ENCODE measurements at places on chromosomes 3 and 15.

GRCh38 chr15:88179562-88179961 lies 77.0 kb downstream of the NTRK3 start:
- DNase-seq, result no peak

DNA sequence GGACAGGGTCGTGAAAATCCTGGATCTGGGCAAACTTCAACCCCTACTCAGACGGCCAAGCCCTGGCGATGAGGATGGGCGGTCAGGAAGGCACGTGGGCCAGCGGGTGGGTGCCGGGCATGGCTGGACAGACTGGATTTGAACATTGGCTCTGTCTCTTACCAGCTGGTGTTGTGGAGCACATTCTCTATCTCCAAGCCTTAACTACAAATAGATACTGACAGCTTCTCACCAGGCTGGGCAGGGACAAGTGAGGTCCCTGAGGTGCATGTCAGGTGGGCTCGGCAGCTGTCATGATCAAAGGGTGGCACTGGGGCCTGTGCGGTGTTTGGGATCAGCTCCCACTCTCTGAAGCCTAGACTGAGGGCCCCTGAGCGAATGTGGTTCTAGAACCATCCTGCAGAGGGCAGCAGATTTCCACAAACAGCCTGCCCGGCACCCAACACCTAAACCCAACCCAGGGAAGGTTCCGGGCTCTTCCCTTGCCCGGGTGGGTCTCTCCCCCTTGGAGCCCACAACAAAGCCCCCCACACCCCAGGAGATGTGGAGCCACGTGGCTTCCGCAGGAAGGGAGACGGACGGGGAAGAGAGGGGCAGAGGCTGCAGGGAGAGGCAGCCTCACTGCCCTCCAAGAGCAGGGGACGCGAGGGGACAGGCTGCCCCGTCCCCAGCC lies 58.4 kb downstream of the RGMA start:
- peak; percentile 80 for DNase-seq

DNA sequence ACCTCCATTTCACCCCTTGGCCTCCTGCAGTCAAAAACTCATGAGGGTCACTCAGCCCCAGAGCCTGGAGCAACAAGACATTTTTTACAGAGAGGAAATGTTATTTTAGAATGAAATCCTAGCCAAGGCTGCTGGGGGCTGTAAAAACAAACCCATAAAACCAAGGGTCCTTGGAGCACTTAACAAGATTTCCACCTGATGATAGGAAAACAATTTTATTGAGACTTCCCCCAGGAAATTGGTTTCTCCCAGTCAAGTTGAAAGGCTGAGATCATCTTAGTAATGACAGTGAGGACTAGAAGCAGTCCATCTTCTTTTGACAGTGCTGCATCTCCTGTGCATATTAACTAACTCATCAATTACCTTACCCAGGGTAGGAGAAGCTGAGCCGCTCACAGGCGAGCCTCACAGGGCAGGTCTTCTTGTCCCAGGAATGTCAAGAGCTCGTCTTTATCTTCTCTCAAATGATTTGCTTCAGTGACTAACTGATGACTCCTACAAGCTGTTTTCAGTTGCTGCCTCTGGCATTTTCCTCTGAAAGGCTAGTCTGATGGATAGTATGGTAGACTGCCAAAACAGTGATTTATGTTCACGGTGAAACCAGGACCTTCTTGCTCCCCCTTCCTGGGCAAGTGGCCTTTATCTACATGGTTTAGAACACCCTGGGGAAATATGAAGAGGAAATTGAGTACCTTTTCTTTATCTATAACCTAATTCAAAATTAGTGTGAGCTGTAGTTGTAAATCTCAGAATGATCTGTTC lies 34.6 kb upstream of the AEN start:
- DNase-seq, result no peak

- DNase-seq, result no peak
These were observed 143.2 kb upstream of the PLXND1 start for GRCh38 chr3:129749692-129750091.

DNA sequence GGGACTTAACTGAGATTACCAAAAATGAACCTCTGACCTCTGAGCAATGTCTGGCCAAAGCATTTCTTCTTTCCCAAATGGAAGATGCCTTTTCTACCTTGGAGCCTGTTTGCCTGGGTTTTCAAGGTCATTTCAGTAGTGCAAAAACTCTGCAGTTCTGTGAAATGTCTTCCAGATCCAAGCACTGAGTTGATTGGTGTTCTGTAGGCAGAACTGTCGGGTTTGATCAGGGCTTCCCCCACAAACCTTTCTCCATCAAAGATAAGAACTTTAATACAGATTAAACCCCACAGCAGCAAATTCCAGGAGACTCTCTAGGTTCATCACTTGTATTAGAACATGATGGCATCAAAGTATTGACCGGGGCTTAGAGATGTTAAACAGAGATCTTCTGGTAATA lies 192.7 kb upstream of the TOPAZ1 start:
- no peak for DNase-seq

DNA sequence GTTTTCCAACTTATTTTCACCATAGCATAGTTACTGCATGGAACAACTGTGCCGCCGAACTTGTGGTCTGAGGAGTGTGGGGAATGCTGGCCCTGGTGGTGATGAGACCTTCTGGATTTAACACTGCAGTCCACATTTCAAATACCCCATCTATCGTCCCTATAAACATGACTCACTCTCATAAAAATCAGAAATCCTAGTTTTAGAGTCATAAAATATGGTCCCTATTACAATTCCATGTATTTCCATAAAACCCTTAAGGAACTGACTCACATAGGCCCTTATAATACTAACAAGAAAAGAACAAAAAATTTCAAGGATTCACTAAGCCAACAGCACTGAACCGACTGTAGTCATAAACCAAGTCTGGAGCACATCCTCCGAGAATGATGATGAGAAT lies 147.2 kb downstream of the FOXP1 start:
- DNase-seq, result no peak

DNA sequence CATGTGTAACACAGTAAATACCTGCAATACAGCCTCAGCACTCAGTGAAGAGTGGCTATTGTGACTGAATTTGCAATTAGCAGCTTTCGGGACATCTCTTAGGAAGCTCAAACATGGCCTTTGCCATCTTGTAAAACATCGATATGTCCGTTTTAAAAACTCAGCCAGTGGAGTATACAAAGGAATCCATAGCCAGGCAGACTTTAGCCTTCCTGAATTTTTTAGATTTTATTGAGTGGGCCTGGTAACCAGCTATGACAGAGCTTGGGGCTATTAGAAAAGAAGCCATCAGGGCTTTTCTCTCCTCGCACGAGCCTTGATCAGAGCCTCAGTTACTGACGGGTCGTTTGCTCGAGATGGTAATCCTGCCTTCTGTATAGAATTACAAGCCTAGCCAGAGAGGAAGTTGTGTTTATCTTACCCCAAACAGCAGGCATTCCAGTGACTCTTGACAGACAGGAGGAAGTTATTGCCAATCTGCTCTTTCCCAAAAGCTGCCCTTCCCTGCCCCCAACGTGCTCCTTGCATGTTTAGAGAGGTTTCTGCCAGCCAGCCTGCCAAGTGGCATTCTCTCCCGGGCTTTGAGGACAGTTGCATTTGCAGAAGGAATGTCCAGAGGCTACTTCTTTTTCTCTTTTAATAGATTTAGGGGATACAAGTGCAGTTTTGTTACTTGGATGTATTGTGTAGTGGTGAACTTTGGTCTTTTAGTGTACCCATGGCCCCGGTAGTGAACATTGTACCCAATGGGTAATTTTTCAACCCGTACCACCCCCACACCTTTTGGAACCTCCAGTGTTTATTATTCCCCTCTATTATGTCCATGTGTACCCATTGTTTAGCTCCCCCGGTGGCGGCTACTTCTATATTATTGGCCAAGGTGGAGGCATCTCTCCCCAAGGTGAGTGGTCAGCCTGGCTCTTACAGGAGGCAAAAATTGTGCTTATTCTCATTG lies 40.6 kb downstream of the ITPR1 start:
- DNase-seq, result no peak

GRCh38 chr3:73435055-73435454 lies 189.7 kb downstream of the PDZRN3 start:
- no peak for DNase-seq

DNA sequence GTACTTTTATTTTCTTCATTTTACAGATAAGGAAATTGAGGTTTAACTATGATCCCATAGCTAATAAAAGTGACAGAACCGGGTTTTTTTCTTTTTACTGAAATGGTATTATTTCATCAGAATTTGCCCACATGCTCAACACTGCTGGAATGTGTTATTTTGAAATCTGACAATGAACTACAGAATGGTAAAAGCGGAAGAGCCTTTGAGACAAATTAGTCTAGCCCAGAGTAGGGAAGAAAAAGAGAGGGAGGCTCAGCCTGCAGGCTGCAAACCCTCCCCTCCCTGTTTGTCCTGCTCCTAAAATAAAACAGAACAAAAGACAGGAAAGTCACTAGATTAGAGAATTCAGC lies 100.3 kb upstream of the LIPC start:
- DNase-seq, result no peak

DNA sequence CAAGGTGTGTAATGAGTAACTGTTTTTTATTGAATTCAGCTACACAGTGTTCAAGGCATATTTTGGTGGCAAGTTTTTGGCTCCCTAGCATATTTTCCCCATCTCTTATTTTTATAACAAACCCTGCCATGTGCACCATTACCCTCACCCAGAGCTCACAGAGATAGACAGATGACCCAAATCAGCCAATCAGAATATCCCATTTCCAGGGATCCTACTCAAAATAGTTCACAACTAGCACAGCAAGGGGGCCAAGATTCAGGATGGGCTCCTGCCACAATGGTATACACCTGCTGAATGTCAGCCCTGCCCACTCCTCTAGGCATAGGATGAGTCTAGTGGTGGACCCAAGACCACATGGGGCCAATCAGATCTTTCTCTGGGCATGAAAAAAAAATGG lies 78.8 kb upstream of the SETMAR start:
- no peak for DNase-seq

GRCh38 chr3:18403061-18403460 lies 22.1 kb downstream of the SATB1 start:
- DNase-seq, result no peak

DNA sequence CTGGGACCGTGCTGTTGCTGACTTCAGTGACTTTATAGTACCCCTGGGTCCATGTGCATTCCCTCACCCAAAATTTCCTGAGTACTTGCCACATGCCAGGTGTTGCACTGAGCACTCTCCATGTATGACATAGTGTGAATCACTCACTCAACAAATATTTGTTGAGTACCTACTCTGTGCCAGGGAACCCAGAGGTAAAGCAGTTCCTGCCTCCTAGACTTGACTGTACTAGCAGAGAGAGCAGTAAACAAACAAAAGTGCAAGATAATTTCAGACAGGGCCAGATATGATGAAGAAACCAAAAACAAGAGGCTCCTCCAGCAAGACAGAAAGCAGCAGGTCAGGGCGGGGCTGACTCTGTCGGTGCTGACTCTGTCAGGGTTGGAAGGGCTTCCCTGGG lies 12.2 kb downstream of the TGM4 start:
- DNase-seq, result no peak

DNA sequence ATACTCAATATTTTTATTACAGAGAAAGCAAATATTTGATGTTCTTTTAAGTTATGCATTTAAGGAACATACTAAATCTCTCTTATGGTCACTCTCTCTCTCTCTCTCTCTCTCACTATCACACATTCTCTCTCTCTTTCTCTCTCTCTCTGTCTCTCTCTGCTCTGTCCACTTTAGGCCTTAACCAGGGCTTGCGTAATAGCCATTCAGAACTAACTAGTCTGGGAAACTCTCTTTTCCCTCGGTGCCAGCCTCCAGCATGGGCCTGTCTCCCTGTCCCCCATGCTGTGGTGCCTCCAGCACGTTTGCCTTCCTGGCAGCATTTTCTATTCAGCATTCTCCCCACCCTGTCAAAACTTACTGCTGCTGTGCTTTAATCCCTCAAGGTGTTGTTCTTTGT lies 389.7 kb downstream of the ROBO1 start:
- no peak for DNase-seq

DNA sequence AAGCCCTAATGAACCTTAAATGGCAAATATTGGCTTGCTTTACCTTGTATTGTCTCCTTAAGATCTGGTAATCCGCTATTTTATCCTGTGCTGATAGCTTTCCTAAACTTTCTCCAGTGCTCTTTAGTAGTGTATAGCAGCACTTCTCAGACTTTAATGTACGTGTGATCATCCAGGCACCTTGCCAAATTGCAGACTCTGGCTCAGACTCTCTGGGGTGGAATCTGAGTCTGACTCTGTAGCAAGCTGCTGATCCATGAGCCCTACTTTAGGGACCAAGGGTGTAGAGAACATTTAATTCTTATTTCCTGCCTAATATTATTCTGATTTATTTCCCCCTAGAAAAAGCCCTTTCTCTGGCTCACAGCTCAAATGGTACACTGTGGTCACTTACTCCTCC lies 518.8 kb upstream of the ZNF385D start:
- no peak for DNase-seq

- DNase-seq, result no peak
These were observed 228.0 kb downstream of the DTWD1 start for GRCh38 chr15:49848807-49849206.

GRCh38 chr15:72782274-72783003 lies 1.1 kb downstream of the ADPGK start:
- DNase-seq, result no peak

- no peak for DNase-seq
These were observed 33.2 kb downstream of the GOLGA8S start for GRCh38 chr15:23387621-23388190.

GRCh38 chr3:111712294-111713167 lies 117.4 kb upstream of the ZBED2 start:
- no peak for DNase-seq

DNA sequence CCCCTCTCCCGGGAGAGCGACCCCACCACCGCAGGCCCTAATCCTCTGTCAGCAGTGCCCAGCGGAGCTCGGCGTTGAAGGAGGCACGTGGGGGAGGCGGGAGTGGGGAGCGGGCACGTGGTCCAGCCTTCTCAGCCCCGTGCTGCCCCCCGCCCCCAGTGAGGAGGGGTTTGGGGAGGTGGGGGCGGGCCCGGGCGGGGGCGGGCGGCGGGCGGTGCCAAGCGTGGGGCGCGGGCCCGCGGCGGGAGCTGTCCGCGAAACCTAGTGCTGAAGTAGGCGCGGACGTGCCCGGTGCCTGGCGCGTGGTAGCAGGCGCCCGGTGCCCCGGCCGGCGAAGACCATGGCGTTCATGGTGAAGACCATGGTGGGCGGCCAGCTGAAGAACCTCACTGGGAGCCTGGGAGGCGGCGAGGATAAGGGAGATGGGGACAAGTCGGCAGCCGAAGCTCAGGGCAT lies at the start of gene CPLX3:
Gene CPLX3 (plus strand): TSS at position 264 of the 456 bp plus-strand sequence. CDS start 77 bp downstream, at position 341.
- DNase-seq, result no peak

DNA sequence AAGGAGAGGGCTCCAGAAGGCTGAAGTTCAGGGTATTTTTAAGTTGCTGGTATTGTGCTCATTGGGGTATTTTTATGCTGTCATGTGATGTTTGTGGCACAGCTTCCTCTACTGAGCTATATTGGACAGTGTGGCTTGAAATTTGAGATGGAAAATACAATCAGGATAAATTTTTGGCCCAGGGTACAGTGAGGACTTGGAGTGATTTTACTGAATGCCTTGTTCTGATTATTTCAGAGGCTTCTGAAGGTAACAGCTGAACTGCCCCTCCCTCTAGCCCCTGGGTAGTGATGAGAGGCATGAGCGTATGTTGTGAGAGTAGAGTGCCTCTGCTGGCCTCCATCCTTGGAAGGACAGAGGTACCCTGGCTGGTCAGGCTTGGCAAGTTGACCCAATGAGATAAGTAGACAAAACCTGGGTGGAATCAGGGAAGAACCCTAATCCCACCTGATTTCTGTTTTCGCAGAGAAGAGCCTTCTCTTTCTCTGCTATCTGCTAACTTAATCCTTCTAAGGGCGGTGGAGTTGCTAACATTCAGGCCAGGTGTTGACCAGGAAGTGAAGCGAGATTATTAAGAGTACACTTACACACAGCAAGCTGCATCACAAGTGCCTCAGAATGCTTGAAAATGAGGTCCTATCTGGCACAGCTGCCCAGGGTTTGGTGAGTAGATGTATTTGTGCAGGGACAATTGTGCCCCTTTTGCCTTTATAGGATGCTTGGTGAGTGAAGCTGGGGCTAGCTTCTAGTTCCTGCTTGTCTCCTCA lies 98.1 kb upstream of the CLSTN2 start:
- DNase-seq, result no peak
